Stimulated activated CD4-positive, alpha-beta T cell treated with anti-CD3 and anti-CD28 coated beads, Interleukin-4, amount 100 ng/mL, for 4 hours (primary cell): ENCODE measurements at places on chromosomes 11 and 22.

DNA sequence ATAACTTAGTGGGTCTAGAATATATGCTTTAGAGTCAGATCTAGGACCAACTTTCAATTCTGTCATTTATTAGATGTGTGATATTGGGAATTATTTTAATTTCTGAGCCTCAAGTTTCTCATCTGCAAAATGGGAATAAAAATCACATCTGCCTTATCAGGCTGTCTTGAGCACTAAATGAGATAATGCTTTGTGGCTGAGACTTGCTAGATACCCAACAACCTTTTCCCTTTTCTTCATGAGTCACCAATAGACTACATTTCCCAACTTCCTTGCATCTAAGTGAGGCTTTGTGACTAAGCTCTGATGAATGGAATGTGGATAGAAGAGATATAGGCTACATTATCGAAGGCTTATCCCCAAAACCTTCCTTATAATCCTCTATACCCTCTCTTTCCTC lies 220.7 kb upstream of the SESN3 start:
- DNase-seq: no peak

- DNase-seq: no peak
Observed at GRCh38 chr22:41334215-41334614, 32.9 kb downstream of the ZC3H7B start.

- no peak for DNase-seq
Observed at GRCh38 chr22:48807155-48807554, 1020.5 kb downstream of the BRD1 start.

GRCh38 chr22:50576070-50576469 lies 2.2 kb downstream of the CPT1B start:
- DNase-seq: no peak

GRCh38 chr22:29028468-29028867 lies 33.2 kb downstream of the C22orf31 start:
- no peak for DNase-seq

GRCh38 chr11:108921211-108921610 lies 256.3 kb downstream of the DDX10 start:
- DNase-seq: no peak

GRCh38 chr22:19483481-19484244 lies 3.9 kb downstream of the CDC45 start:
- DNase-seq: no peak

GRCh38 chr22:32567544-32567943 lies 92.9 kb downstream of the FBXO7 start:
- DNase-seq: no peak

DNA sequence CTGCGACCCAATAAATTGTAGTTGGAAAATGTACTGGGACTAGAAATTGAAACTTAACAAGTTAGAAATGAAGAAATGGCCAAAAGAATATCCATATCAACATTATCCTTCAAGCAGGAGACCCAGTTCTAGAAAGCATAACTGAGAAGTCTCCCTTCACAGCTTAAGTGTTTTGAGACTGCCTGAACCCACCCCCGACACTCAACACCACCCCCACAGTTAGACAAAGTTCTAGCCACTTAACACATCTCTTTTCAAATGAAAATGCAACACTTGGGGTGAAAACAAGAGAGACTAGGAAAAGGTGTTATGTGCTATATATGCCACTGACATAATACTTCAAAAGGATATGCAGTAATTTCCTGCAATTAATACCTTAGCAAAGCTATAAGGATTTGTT lies 184.5 kb downstream of the SOX6 start:
- DNase-seq: no peak

- DNase-seq: no peak
Observed at GRCh38 chr11:47192111-47192510, 5.9 kb upstream of the PACSIN3 start.

DNA sequence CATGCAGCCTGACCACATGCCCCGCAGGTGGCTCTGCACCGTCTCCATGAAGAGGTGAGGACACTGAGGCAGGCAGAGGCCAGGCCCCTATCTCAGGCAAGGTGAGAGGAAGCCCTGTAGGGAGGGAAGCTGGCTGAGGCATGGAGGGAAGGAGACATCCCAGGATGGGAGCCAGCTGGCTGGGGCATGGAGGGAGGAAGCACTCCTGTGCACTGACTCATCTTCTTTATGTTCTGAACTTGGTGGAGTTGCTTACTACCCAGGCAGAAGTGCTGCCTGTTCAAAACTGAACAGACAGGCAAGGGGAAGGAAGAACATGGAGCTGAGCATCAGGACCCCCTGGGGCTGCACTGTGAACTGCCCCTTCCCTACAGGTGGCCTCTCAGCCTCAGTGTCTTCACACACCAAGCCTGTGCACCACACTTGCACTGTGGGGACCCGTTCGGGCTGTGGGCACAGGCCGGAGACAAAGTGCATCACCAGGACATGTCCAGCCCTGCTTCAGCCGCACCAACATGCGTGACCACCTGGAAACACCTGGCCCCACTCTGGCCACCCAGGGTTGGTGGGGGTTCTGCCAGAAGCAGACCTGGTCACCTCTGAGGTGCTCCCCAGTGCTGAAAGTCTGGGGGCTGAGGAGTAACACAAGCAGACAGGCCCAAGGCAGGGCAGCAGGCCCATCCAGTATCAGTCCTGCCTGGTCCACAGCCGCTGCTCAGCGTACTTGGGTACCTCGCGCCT lies 55.5 kb downstream of the DGCR2 start:
- no peak for DNase-seq

DNA sequence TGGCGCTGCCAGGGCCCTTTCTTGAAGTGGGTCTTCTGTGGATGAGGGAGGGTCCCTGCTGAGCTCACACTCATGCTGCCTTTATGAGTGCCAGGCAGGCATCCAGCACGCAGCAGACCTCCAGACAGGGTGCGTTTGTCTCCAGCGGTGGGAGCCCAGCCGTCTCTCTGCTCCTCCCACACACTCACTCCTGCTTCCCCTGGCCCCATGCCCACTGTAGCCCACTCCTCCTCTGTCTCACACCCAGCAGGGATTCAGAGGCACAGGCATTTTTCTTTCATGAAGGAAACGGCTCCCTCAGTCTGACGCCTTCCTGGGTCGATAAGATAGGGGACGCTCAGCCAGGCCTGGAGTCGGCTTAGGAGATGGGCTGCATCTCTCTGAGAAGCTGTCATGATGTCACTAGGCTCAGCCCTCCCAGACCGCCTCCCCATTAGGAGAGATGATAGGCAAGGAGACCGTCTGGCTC lies 183.9 kb upstream of the NCAM1 start:
- DNase-seq: no peak

DNA sequence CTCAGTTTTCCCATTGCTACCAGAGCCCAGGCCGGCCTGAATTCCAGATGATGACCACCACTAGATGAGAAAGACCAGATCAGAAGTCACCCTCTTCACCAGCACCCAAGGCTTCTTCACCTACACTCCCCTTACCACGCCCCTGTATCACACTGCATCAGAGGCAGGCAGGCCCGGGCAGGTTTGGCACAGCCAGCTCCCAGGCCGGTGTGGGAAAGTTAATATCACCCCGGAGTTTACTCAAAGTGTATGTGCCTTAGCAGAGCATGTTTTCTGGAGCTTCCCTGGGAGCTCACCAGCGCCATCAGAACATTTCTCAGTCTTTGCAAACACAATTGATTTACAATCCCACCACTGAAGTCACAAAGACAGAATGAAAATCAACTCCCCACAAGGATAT lies 47.5 kb upstream of the POU2AF1 start:
- DNase-seq: no peak

DNA sequence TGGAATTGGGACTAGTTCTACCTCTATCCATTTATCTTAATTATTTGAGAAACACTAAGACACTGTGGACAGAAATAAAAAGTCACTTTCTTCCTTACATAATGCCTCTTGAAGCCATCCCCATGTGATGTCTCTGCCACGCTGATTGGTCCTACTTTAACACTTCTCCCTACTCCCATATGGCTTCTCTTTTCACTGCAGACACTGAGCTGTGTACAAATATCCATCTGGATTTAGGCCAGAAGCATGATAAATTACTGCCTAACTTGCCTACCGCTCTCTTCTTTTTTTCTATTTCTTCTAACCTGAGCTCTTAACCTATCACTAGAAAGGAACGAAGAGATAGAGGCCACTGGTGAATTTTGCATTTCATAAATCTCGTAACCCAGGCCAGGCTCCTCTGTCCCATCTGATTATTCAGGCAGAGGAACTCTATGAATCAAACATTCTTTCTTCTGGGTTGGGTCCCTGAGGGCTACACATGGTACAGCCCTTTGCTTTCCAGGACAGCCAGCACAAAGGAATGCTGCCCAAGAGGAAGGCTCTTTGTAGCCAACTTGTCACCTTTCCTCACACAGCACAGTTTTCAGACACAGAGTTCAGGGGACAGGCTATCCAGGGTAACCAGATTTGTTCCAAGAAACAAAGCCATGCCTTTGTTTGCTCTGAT lies 878.5 kb upstream of the LRRC4C start:
- DNase-seq: no peak

- DNase-seq: no peak
Observed at GRCh38 chr22:23752090-23752691, 1.3 kb upstream of the ZNF70 start.

DNA sequence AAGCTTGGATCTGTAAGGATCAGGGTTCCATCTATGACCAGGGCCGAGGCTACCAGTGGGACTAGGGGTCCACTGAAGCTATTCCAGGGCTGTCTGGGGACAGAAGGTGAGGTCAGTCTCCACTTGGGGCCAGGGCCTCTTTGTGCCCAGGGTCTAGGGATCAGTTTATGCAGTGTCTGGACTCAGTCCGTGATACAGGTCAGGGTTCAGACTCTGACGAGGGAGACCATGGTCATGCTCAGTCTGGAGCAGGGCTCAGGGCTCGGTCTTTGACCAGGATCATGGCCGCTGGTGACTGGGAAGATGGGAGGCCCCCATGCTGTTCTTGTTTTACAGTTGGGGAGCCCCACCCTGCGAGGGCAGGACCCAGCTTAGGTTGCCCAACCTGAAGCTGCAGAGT lies 11.8 kb downstream of the TSSC4 start:
- no peak for DNase-seq

- no peak for DNase-seq
Observed at GRCh38 chr22:40001800-40002577, 7.2 kb downstream of the FAM83F start.

GRCh38 chr11:68206211-68206610 lies 6.9 kb downstream of the KMT5B start:
- no peak for DNase-seq

DNA sequence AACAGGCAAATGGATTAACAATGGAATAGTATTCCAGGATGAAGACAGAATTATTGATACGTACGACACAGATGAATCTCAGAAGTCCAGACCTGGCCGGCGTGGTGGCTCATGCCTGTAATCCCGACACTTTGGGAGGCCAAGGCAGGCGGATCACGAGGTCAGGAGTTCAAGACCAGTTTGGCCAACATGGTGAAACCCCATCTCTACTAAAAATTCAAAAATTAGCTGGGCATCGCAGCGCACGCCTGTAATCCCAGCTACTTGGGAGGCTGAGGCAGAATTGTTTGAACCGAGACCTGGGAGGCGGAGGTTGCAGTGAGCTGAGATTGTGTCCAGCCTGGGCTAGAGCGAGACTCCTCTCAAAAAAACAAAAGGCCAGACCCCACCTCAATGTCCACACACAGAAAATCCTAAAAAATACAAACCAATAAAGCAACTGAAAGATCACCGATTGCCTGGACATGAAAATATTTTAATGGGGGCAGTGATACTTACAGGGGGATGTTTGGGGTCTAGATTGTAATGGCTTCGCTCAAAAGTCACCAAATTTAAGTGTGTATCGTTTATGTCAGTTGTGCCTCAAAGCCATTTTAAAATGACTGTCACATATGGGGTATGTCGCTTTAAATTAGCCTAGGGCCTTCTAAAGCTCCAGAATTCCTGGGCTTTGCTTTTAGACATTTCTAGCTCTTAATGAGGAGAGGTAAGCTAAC lies 3.8 kb downstream of the RPS25 start:
- no peak for DNase-seq

DNA sequence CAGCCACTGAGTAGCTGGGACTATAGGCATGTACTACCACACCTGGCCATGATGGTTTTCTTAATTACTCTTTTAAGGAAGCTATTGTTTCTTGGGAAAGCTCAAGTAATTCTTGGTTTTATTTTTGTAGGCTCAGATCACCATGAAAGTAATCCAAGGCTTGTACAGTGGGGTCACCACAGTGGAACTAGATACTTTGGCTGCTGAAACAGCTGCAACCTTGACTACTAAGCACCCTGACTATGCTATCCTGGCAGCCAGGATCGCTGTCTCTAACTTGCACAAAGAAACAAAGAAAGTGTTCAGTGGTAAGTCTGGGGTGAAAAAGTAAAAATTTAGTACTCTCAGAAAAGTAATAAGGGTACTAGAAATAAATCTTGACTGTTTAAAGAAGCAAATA lies 11.3 kb downstream of the RRM1 start:
- no peak for DNase-seq

DNA sequence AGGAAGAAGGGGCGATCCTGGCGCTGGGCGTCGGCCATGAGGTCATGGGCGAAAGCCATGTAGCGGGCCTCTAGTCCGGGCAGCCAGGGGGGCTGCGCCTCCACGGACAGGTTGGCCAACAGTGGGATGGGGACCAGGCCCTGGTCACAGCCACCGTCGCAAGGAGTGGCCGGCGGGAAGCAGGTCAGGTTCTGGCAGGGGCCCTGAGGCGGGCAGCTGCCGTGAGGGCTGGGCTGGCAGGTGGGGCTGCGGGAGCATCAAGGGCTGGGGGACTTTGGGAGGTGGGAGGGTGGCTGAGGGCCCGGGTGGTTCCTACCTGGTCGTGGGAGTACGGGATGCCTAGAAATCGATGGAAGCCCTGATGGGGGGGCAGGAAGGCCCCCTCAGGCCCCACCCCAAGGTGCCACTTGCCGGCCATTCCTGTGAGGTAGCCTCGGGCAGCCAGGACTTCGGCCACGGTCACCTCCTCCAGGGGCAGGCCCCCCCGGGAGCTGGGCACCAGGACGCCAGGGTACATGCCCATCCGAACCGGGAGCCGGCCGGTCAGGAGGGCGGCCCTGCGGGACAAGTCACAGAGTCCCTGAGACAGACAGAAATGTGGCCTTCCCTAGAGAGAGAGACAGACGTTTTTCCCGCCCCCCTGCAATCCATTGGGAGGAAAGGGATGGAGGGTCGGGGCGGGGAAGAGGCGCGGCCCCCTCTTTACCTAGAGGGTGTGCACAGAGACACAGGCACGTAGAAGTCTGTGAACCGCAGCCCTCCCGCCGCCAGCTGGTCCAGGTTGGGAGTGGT lies 906 bp downstream of the ARSA start:
- no peak for DNase-seq

DNA sequence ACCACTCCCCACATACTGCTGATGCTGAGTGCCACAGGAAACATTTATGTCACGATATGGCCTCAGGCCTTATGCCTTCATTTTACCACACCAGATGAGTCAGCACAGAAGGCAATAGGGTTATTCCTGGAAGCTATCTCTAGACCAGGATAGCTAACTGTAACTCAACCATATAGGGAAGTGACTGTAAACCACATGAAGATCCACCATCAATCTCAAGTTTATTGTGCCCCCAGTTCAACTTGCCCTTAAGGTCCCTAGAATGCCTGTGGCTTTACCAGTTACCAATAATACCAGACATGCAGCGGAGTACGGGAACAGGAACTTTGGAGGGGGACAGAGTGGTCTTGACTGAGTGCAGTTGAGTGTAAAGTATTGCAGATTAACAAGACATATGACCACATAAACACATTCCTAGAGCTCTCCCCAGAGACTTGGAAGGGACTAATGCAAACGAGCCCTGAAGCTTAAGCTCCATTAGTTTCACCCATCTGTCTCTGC lies 180.9 kb downstream of the KIF18A start:
- DNase-seq: no peak
